Motor neuron (in vitro differentiated cells): ENCODE measurements at places on chromosomes 5 and 9. TPM values are rescaled to one million over a fixed set of nuclear protein-coding genes. Genes with fewer than 3 reads are reported as not detected.

The AK3 gene
- 44.5 and 48.3 TPM in 2 replicates for total RNA-seq

The CYLC2 gene
- 0.14 TPM in 1 of 2 replicates, not detected in the other for total RNA-seq

The AQP7 gene
- 0.50 and 0.73 TPM in 2 replicates for total RNA-seq

The SLC36A3 gene
- total RNA-seq = 0.45 TPM in 1 of 2 replicates, not detected in the other

The OR1Q1 gene
- total RNA-seq = 1.1 TPM in 1 of 2 replicates, not detected in the other

The MYMK gene
- total RNA-seq = not detected in 2 replicates

The FOXB2 gene
- total RNA-seq = 0.58 and 0.85 TPM in 2 replicates

The PCDHGA3 gene
- 32.1 and 48.0 TPM in 2 replicates for total RNA-seq

The EIF4E1B gene
- 0.54 and 0.75 TPM in 2 replicates for total RNA-seq

The PDCD1LG2 gene
- 0.29 and 0.30 TPM in 2 replicates for total RNA-seq

The SYNPO gene
- total RNA-seq = 15.9 and 17.5 TPM in 2 replicates

The DBN1 gene
- 121 and 132 TPM in 2 replicates for total RNA-seq
